ENCODE measurements at places on chromosomes 11 and 22. TPM values are rescaled to one million over a fixed set of nuclear protein-coding genes. Genes with fewer than 3 reads are reported as not detected.

The EIF4G2 gene
- 586 TPM for total RNA-seq

The HBB gene
- 236 TPM for total RNA-seq

The UBQLNL gene
- 0.46 TPM for total RNA-seq

The PARVA gene
- total RNA-seq = 228 TPM

DNA sequence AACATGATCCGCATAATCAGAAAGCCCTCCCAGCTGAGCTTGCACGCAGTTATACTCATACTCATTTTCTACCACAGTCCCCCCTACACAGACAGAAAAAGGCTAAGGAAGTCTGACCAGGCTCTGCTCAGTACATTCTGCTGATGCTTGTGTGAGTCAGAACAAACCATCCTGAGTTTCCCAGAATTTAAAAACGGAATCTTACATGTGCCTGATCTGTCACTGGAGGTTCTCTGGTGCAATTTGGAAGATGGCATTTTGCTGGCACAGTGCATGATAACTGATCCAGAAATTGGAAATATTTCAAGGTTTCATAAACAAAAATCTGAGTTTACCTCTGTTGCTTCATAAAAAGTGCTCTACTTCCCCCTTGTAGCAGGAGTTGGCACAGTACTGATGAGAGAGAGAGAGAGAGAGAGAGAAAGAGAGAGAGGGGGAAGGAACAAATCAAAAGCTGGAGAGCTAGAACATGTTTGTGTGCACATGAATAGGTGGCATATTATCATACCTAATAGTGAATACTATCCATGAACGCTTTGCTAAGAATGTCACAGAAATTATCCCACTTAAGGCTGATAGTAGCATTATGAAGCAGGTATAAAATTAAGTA is 1085.3 kb downstream of the DLG2 start:
- no peak for DNase-seq

DNA sequence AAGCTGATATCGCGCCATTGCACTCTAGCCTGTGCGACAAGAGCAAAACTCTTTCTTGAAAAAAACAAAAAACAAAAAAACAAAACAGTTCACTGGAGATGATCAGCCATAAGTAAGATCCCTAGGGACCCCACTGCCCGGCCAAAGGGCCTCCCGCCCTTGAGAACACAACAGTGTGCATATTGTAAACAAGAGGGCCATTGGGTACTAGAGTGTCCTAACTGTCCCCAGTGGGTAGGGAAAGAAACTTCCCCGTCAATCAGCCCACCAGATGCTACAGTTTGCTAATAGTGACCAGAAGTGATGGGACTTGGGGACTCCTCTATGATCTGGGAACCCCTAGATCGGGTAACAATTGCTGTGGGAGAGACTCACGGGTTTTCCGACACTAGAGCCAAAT is 3.7 kb upstream of the ACY3 start:
- no peak for DNase-seq
